ENCODE measurements at places on chromosomes 1 and 21.

DNA sequence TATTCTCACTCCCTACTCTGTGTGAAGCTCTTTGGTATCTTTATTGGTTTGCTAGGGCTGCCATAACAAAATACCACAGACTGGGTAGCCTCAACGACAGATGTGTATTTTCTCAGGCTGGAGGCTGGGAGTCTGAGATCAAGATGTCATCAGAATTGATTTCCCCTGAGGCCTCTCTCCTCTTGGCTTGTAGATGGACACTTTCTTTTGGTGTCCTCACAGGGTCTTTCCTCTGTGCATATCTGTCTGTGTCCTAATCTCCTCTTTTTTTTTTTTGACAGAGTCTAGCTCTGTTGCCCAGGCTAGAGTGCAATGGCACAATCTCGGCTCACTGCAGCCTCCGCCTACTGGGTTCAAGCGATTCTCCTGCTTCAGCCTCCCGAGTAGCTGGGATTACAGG, 71.4 kb upstream of the KCNJ6 start:
- DNase-seq: no peak

DNA sequence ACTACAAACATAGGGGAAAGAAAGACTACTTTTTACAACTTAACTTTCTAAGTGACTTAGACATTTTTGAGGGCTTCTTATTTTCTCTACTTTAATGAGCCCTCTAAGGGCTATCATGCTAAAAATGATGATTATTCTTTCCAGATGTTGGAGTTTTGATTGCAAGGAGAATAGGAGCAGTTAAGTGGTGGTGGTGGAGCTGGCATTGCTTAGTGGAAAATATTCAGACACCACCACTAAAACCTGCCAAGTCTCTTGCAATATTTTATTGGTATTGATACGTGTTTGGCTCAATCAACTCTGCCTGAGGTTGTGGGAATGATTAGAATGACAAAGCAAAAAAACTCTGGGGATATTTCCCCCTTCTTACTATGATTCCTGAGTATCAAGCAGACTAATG, 82.6 kb upstream of the PTGFR start:
- DNase-seq: no peak

DNA sequence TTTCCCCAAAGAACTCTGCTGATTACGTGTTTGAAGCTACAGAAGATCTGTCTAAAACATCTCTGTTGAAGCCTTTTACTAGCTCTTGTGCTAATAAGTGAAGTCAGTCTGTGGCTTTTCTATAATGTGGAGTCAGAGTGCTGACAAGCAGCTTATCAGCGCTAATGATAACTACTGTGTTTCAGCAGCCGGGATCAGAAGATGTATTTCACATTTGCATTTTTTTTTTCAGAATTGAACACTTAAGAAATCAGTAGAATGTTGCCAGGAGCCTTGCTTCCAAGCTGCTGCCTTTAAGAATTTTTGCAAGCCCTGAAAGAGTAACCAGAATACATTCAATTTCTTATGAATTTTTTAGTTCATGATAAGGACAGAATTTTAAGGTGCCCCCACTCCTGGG, 519.4 kb upstream of the NR5A2 start:
- no peak for DNase-seq

DNA sequence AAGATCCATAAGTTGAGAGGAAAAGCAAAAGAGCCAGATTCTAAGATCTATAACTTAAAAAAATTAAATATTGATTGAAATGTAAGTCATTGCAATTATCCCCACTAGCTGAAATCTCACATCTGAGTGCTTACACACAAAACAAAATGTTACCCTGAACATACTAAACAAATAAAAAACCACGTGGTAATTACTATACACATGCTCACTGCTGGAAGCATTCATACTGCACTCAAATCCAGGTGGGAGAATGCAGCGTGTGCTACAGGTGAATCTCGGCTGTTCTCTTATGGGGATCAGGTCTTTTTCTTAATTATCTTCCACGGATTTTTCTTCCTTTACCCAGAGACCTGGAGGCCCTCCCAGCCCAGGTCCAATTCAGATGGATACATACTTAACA, 74.3 kb downstream of the SDC3 start:
- no peak for DNase-seq

GRCh38 chr1:33007190-33008050, 29.3 kb downstream of the AK2 start:
- peak; percentile 79 for DNase-seq

DNA sequence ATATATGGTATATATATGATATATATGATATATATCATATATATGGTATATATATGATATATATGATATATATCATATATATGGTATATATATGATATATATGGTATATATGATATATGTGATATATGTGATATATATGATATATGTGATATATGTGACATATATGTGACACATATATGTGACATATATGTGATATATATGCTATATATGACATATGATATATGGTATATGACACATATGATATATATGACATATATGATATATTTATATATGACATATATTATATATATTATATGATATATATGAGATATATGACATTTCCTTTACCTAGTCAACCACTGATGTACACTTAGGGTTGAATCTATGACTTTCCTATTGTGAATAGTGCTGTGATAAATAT, 36.1 kb upstream of the EEIG2 start:
- DNase-seq: no peak

DNA sequence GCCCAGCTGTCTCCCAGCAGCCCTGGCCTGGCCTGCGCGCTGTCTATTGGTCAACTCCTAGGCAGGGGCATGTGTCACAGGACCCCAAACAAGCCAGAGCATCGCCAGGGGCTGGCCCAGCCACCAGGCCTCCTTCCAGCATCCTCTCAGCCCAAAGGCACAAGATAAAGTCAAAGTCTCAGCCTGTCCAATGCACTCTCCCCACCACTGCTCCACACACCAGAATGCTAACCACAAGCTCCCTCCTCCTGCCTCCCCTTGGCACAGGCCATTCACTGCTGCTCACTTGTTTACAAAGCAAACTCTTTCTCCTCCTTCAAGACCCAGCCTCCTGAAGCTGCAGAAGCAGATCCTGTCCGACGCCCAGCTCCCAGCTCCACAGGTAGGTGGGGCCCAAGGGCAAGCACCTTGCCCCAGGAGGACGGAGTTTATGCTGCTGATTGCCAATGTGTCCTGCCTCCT, 133.4 kb downstream of the DMRTB1 start:
- peak; percentile 57 for DNase-seq

- no peak for DNase-seq
Measured at GRCh38 chr1:204274446-204274845, 60.7 kb upstream of the GOLT1A start.

- no peak for DNase-seq
Measured at GRCh38 chr1:183593356-183593755, 3.1 kb upstream of the NCF2 start.

GRCh38 chr1:2638466-2639115, 5.8 kb upstream of the MMEL1 start:
- no peak for DNase-seq

DNA sequence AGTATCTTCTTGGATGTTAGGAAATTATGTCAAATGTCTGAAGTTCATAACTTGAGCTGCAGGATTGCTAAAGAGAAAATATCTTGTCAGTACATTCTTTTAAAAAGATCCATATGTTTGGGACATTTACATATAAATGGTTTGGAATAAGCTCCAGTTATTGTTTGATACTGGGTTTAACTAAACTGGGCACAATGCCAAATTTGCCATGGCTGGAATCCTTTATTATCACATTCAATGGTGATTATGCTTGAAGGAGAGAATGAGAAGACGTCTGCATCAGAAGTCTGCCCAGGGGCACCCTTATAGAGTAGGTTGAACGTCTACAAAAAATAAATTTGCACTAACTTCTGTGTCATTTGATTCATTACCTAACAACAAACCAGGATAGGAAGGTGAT, 652.5 kb downstream of the AMY1C start:
- DNase-seq: no peak

DNA sequence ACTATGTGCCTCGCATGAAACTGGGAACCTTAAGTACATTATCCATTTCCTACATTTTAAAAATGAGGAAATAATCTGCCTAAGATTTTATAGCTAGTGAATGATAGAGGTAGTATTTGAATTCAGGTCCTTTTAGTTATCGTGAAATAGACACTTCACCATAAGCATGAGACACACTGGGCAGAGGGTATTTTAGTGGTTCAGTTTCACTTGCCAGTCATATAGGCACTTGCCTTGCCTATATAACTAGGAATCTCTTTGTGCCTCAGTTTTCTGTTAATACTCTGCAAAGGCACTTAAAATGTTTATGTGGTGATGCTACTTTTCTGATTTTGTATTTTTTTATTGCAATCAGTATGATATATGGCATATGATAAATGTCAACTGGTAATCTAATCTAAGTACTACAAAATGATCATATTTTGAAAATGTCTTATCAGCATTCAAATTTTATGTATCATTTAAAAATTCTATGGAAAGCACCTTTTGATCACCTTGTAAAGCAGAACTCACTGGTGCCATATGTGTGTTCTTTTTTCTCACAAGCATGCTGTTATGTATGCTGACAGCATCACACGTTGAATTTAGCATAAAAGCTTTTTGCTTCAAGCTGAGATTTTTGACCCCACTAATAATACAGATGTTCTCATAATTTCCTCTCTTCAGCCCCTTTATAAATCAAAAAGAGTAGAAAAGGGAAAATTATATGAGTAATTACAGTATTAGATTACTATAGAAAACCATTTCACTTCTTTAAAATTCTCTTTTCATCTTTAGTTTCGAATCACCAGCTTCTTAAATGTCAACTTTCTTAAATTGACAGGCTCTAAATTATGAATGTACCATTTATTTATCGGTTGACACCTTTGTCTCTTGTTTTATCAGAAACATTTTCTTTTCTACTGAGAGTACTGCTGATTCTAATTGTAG, 52.6 kb downstream of the RPS6KC1 start:
- DNase-seq: no peak

DNA sequence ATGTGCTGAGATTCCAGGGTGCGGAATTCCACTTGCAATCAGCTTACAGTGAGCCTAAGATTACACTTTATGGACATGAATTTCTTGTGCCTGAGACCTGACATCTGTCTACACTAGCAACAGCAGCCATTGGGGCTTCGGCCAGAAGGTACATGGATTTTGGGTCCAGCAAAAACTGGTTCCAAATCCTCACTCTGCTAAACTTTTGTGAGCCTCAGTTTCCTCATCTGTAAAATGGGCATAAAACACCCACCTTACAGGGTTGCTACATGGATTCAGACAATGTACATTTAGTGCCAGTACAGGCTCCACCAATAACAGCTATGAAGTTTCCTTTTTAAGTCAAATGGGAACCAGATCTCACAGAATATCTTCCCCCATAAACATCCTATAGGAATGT, 30.8 kb downstream of the RHEX start:
- DNase-seq: no peak

GRCh38 chr1:165883056-165883455, 55.6 kb downstream of the UCK2 start:
- no peak for DNase-seq

DNA sequence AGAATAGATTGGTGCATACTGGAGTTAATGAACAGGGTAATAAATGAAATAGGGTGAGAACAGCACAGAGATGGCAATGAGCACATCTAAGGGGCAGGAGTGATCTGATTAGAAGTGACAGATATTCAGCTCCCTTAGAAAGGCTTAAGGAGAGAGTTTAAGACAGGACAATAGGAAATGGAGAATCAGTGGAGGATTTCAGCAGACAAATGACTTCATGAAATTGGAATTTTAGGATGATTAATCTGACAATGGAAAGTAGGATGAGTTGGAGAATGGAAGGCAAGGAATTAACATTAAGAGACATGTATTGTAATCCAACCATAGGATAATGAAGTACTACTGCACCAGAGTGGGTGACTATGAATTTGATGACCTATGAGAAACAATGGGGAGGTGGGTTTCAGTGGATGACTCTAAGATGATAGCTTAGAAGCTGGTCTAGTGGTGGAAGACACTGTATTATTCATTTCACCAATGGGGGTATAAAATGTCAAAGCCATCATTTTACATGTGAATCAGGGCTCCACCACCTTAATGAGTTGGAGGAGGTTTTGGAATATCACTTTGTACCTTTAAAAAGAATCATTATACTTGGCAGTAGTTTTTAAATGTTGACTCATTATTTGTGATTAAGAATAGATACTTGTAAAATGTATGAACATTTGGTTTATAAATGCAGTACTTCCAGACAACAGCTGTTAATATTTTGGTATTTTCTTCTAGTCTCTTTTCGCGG, 139.1 kb downstream of the PLA2G4A start:
- DNase-seq: no peak

DNA sequence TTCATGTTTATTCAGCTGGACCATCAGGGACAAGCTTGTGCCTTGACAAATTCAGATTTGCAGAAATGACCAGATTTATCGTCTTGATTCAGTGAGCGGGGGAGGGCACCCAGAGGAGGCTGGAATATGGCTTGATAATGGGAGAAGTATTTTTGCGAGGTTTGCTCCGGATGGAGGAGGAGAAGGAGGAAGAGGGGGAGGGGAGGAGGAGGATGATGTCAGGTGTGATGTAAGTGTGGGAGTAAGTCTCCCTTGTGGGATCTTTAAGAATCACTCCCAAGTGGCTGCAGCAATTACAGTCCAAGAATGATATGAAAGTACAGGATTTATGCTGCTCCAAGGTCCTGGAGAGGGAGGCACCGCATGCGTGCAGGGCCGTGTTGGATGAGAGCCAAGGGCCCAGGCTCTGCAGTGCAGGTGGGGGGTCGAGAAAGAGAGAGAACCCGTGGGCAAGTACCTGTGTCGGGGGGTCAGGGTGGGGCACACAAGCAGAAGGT, 5.6 kb upstream of the ZNF496 start:
- DNase-seq: no peak

GRCh38 chr1:109246141-109246551, 3.2 kb upstream of the CELSR2 start:
- DNase-seq: no peak

GRCh38 chr21:37449302-37449937, 82.8 kb downstream of the DYRK1A start:
- DNase-seq: no peak

DNA sequence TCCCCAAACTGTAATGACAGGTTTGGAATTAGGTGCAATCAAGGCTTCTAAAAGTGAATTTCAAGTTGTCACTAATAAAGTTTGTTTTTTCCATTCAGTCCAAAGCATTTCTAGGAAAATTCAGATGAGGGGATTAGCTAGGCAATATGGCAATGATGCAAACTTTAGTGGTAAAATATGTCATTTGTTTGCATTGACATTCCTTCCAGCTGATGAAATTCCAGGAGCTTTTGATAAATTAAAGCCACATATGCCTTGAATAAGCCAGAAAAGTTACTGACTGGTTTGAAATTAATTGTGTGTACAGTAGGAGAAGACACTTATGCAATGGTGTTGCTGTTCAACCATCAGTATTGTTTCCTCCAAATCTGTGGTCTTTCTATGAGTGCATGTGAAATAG, 57.8 kb downstream of the MROH9 start:
- DNase-seq: no peak

- no peak for DNase-seq
Measured at GRCh38 chr1:59116920-59117542, 179.9 kb upstream of the FGGY start.

- no peak for DNase-seq
Measured at GRCh38 chr1:201104141-201104540, 8.1 kb downstream of the CACNA1S start.

All from AG04450 (cell line).